Activated CD4-positive, alpha-beta T cell treated with anti-CD3 and anti-CD28 coated beads, Interleukin-2, amount 10 ng/mL, durations not matched to agents 7 days and 5 days (primary cell): ENCODE measurements at places on chromosomes 2 and 18. TPM values are rescaled to one million over a fixed set of nuclear protein-coding genes. Genes with fewer than 3 reads are reported as not detected.

Gene RUFY4
- total RNA-seq = 2.7 TPM

Gene DSG3
- not detected for total RNA-seq

Gene TLK1
- total RNA-seq = 87.1 TPM

Gene BZW1
- total RNA-seq = 201 TPM
